Activated CD8-positive, alpha-beta memory T cell treated with anti-CD3 and anti-CD28 coated beads for 48 hours (primary cell): ENCODE measurements at places on chromosomes 1 and 21.

GRCh38 chr1:119675349-119676345 lies 27.6 kb upstream of the ZNF697 start:
- DNase-seq = peak; percentile 58

DNA sequence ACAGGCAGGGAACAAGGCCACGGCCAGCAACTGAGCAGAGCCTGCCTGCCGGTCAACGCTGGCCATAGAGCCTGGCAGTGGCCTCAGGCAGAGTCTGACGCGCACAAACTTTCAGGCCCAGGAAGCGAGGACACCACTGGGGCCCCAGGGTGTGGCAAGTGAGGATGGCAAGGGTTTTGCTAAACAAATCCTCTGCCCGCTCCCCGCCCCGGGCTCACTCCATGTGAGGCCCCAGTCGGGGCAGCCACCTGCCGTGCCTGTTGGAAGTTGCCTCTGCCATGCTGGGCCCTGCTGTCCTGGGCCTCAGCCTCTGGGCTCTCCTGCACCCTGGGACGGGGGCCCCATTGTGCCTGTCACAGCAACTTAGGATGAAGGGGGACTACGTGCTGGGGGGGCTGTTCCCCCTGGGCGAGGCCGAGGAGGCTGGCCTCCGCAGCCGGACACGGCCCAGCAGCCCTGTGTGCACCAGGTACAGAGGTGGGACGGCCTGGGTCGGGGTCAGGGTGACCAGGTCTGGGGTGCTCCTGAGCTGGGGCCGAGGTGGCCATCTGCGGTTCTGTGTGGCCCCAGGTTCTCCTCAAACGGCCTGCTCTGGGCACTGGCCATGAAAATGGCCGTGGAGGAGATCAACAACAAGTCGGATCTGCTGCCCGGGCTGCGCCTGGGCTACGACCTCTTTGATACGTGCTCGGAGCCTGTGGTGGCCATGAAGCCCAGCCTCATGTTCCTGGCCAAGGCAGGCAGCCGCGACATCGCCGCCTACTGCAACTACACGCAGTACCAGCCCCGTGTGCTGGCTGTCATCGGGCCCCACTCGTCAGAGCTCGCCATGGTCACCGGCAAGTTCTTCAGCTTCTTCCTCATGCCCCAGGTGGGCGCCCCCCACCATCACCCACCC lies at the start of gene TAS1R3:
TAS1R3 (plus strand) TSS at position 213 of the 898 bp plus-strand sequence; CDS start at position 279, 66 bp downstream.
- DNase-seq = no peak

GRCh38 chr1:215863796-215864195 lies 296.7 kb downstream of the KCTD3 start:
- no peak for DNase-seq

- DNase-seq = peak; percentile 13
Measured at GRCh38 chr1:17661546-17662157, 93.5 kb upstream of the ACTL8 start.

- no peak for DNase-seq
Measured at GRCh38 chr1:33460947-33461629, 11.4 kb upstream of the ZSCAN20 start.

DNA sequence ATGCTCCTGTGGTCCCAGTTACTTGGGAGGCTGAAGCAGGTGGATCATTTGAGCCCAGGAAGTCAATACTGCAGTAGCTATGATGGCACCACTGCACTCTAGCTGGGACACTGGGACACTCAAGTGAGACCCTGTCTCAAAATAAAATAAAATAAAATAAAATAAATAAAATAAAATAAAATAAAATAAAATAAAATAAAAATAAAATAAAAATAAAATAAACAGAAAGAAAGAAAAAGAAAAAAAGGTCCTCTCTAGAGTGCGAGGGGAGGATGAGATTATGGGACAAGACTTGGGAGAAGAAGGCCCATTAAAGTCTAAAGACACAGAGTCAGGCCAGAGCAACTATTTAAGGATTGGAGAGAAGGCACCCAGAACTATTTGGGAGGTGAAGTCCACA lies 172.5 kb downstream of the IER5 start:
- DNase-seq = no peak

- no peak for DNase-seq
Measured at GRCh38 chr1:3504822-3505153, 50.3 kb downstream of the ARHGEF16 start.
